CD4-positive, alpha-beta T cell treated with Interleukin-15 for 4 hours (primary cell): ENCODE measurements at places on chromosomes 6 and 20.

DNA sequence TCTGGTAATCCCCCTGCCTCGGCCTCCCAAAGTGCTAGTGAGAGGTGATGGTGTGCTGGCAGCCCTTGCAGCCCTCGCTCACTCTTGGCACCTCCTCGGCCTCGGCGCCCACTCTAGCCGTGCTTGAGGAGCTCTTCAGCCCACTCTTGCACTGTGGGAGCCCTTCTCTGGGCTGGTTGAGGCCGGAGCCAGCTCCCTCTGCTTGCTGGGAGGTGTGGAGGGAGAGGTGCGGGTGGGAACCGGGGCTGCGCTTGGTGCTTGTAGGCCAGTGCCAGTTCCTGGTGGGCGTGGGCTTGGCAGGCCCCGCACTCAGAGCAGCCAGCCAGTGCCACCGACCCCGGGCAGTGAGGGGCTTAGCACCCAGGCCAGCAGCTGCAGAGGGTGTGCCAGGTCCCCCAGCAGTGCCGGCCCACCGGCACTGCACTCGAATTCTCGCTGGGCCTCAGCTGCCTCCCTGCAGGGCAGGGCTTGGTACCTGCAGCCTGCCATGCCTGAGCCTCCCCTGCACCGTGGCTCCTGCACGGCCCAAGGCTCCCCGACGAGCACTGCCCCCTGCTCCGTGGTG is 189.0 kb upstream of the ASCC3 start:
- DNase-seq = no peak

DNA sequence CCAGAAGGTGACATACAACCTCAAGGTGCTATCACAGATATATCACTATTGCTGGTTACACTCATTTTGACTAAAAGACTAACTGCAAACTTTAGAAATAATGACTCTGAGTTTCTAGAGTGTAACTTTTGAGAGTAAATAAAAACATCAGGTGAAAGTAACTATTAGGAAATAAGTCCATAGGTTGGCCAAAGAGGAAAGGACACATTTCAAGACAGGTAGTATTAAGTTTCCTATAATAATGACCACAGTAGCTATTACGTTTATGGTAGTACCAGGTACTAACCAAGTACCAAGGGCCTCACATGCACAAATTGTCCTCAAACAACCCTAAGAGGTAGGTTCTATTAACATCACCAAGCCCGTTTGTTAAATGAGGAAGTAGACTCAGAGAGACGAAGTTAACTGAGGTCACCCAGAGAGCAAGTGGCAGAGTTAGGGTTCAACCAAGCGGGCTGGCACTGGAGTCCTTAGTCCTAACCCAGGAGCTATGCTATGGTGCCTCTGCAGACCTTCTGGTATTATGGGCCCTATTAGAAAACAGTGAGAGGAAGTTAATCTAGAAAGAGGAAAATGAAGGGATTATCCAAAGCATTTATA is 36.8 kb downstream of the HEBP2 start:
- DNase-seq = no peak

- no peak for DNase-seq
Measured at GRCh38 chr6:4281341-4282293, 146.2 kb upstream of the ECI2 start.

DNA sequence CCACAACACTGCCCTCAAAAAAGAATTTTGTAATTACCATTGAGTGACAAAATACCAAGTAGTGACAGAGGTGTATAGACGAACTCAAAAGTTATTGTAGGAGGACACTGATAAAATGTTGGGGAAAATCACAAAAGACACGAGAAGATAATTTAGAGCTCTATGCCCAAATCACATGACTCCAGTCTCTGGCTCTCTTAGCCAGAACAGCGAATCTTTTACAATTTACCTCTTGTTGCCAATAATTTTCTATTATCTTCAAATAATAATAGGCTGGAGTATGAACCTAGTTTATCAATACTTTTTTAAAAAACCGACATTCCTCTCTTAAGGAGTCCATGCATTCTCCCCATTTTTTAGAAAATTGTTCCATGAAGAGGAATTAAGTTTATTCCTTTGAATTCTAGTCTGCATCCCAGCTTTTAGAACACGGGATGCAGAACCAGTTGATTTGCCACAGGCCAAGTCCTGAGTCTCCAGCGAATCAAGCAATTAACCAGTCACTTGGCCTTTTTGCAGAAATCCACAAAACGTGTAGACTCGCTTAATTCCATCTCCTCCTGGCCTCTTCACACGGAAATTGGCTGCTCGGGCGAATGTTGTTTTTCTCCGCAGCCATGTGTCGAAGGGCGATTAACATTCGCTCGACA is 507 bp upstream of the RIPPLY2 start:
- DNase-seq = no peak
